ENCODE measurements at places on chromosomes 11 and 22. TPM values are rescaled to one million over a fixed set of nuclear protein-coding genes. Genes with fewer than 3 reads are reported as not detected.
A peak's percentile ranks its signal among the peaks of the same experiment; 100 is the strongest.

The HIC2 gene
- total RNA-seq, result 0.53 TPM

The HEPN1 gene
- not detected for total RNA-seq

The CARD16 gene
- 16.1 TPM for total RNA-seq

The MS4A15 gene
- not detected for total RNA-seq

The PKDREJ gene
- under 0.01 TPM for total RNA-seq

The VSIG2 gene
- total RNA-seq, result not detected

The B3GAT3 gene
- 58.9 TPM for total RNA-seq

DNA sequence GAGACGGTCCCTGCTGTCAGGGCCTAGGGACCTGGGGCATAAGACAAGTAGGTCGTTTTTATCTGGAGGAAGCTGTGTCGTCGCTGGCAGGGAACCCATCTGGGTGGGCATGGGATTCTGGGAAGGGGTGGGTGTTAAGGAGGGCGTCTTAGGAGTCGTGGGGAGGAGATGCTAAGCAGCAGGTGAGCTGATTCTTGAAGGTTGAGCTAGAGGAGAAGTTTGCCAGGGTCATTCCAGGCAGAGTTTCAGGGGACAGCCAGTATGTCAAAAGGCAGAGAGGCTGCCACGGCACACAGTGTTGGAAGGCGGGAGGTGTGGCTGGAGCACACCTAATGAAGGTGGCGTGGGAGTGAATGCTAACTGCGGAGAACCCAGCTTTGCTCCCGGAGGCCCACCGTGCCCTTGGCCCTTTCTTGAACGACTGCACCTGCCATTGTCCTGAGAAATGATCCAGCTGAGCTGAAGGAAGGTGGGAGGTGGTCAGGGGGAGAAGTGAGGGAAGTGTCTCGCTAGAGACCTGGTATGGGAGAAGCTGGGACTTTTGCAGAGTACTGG lies 1.3 kb downstream of the FAM118A start:
- DNase-seq, result no peak

GRCh38 chr22:44392446-44392921 lies 79.7 kb upstream of the SHISAL1 start:
- DNase-seq, result no peak

- no peak for DNase-seq
Observed at GRCh38 chr11:2662430-2663299, 37.1 kb downstream of the KCNQ1OT1 start.

- DNase-seq, result peak; percentile 20
Observed at GRCh38 chr11:77411137-77411707, 62.7 kb downstream of the PAK1 start.

DNA sequence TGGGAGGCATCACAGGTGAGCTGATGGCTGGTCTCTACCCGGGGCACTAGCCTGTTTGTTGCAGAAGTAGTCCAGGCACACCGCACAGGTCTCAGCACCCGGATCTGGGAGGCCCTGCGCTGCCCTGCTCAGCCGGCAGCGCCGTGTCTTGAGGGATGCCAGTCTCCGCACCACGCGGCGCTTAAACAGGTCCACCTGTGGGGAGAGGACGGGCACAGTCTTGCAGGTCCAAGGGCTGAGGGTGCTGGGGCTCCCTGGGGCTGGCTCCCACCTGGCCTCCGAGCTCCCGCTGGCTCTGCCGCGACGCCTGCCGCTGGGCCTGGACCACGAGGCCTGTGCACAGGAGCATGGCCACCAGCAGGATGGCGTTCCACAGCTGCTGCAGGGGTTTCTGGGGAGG lies 7.2 kb downstream of the RNF215 start:
- DNase-seq, result no peak

GRCh38 chr11:79028225-79028624 lies 412.6 kb downstream of the TENM4 start:
- no peak for DNase-seq

GRCh38 chr22:25714739-25715138 lies 27.2 kb upstream of the MYO18B start:
- no peak for DNase-seq

DNA sequence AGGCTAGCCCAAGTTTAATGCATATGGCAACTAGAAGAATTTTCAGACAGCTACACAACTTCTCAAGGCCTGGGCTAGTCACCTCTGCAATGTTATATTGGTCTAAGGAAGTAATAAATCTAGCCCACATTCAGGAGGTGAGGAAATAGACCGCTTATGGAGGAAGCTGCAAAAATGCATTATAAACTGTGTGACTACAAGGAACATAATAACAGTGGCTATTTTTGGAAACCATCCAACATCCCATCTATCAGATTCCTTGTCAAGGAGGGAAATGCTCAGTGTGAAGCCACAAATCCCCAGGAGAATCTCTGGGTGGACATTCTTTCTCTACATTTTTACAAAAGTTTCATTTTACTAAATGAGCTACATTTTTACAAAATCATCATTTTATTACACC lies 76.1 kb downstream of the BBOX1 start:
- peak; percentile 90 for DNase-seq

- no peak for DNase-seq
Observed at GRCh38 chr11:77436969-77437368, 36.9 kb downstream of the PAK1 start.

Measured in A172 (cell line).